ENCODE measurements at places on chromosomes 7 and 10. TPM values are rescaled to one million over a fixed set of nuclear protein-coding genes. Genes with fewer than 3 reads are reported as not detected.
A peak's percentile ranks its signal among the peaks of the same experiment; 100 is the strongest.

VIPR2 gene
- total RNA-seq, result not detected

ZNF804B gene
- total RNA-seq, result not detected

POM121L12 gene
- total RNA-seq, result not detected

BTBD16 gene
- 0.29 TPM for total RNA-seq

CNTNAP2 gene
- total RNA-seq, result 1.2 TPM

CPA2 gene
- total RNA-seq, result not detected

POLR2J2 gene
- 5.1 TPM for total RNA-seq

HACD1 gene
- 71.6 TPM for total RNA-seq

IFIT2 gene
- total RNA-seq, result 3.3 TPM

PNLIPRP3 gene
- not detected for total RNA-seq

SPDYE2B gene
- total RNA-seq, result not detected

TFEC gene
- total RNA-seq, result 0.17 TPM

CCL24 gene
- not detected for total RNA-seq

MYOZ1 gene
- 18.4 TPM for total RNA-seq

HKDC1 gene
- total RNA-seq, result 4.0 TPM

GRCh38 chr7:105352018-105352612 is 36.6 kb downstream of the SRPK2 start:
- no peaks in the 10 kb centered on the region for H3K27me3 ChIP-seq
- H3K4me3 ChIP-seq, result peak overlapping the region; percentile 65
- no peak for DNase-seq
- H3K4me1 ChIP-seq, result peaks cover 33% of the 10 kb centered on the region
- H3K27ac ChIP-seq, result peak overlapping the region; percentile 100

DNA sequence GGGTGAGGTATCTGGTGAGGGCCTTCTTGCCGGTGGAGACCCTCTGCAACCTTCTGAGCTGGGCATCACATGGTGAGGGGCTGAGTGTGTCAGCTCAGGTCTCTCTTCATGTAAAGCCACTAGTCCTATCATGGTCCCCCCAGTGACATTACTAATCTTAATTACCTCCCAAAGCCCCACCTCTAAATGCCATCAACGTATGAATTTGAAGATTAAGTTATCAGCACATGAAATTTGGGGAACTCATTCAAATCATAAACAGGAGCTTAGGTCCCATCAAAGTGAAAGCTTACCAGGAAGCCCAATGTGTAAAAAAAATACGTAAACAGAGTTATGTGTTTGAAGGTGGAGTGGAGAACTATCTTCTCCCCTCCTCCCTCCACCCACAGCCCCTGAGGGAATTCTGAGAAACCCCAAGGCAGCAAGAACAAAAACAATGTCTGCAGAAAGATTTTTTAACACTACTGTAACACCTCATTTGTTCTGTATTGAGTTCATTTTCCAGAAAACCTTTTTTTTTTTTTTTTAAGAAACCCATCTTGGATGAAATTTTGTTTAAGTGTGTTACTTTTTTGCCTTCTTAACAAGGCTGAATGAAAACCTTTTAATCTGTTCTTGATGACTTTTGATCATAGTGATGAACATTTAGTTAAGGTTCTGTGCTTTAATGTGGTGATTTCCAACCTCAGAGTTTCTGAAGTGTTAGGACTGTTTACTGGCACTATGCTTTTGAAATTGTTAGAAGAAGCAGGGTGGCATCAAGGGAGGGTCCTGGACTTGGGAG is 19.1 kb upstream of the PCGF5 start:
- H3K4me3 ChIP-seq, result no peak overlapping the region
- H3K27ac ChIP-seq, result no peak overlapping the region
- peaks cover 24% of the 10 kb centered on the region for H3K4me1 ChIP-seq
- DNase-seq, result no peak

- DNase-seq, result peak; percentile 71
- peaks cover 4% of the 10 kb centered on the region for H3K36me3 ChIP-seq
- H3K27me3 ChIP-seq, result no peaks in the 10 kb centered on the region
- H3K4me3 ChIP-seq, result peak within 1 kb of the TSS; percentile 61
- H3K4me1 ChIP-seq, result peaks cover 66% of the 10 kb centered on the region
Measured at GRCh38 chr7:832167-832967, at the start of gene SUN1. Gene SUN1, plus strand, starts transcription at chr7:832476. Its CDS starts 49 bp downstream, at chr7:832525.

DNA sequence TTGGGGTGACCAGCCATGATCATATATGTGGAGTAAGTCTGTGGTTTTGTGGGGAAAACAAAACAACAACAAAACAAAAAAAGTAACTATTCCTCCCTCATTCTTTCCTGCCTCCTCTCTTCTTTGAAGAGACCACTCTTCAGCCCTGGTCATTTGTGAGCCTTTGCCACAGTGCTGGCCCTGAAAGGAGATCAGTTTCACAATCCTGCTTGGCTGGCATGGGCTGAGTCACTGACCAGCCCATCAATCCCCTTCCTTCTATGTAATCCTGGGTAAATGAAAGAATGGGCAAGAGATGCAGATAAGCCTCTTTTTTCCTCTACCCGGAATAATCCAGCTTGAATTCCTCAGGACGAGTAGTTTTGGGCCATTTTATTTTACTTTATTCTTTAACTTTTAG is 13.6 kb downstream of the CSTF2T start:
- no peak for DNase-seq
- peaks cover 2% of the 10 kb centered on the region for H3K36me3 ChIP-seq
- no peak overlapping the region for H3K27ac ChIP-seq
- H3K4me1 ChIP-seq, result peaks cover 11% of the 10 kb centered on the region
- no peaks in the 10 kb centered on the region for H3K27me3 ChIP-seq

DNA sequence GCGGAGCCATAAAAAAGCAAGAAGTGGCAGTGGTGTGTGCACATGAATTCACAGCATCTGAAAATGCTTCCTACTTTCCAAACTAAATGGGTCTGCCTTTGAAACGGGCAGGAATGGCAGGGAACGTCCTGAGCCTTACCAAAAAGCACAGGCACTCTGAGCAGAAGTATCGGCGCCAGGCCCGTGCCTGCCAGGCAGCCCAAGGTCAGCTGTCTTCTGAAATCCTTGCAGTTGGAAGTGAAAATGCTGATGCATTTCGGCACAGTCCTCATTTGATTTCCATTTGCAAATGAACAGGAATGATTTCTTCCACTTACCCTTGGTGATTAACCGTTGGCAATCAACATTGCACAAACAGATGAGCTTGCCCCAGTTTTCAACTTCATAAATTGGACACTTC is 47.6 kb upstream of the MNX1 start:
- no peaks in the 10 kb centered on the region for H3K36me3 ChIP-seq
- H3K4me1 ChIP-seq, result no peaks in the 10 kb centered on the region
- DNase-seq, result no peak
- H3K4me3 ChIP-seq, result no peak overlapping the region
- H3K27ac ChIP-seq, result no peak overlapping the region
- peaks cover 15% of the 10 kb centered on the region for H3K27me3 ChIP-seq

- H3K27ac ChIP-seq, result no peak overlapping the region
- no peak for DNase-seq
- H3K27me3 ChIP-seq, result peaks cover 7% of the 10 kb centered on the region
Measured at GRCh38 chr10:8508882-8509281, 454.4 kb downstream of the GATA3 start.

DNA sequence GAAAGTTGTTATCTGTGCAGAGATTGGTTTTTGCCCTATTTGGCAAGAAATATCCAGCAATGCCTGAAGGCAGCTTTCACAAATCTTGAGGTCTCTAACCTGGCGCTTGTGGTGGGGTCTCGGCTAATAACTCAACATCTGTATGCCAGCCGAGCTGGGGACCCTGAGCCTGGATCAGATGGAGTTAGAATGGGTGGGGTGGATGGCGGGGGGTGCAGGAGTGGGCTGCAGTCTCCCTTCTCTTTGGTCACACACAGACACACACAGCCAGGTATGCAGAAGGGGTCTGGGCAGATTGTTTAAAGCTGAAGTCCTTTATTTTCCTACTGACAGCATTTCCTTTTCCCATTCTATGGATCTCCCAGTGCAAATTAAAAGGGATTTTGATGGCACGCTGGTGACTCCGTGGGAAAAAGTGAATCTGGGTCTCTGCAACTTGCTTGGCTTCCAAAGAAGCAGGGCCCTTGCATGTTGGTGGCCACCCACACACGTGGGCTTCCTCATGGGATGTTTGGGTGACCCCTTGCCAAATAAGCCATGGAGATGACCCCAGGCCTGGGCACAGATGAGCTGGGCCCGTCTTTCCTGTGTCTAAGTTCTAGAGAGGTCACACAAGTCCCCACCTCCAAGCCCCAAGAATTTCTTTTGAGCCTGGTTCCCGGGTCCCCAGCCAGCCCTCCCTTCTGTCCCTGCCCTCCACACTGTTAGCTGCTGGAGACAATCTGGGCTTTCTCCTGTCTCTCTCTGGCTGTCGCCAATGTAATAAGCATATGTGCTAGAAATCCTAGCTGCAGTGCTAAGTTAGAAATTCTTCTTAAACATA is 39.9 kb upstream of the EMX2 start:
- H3K4me1 ChIP-seq, result peaks cover 14% of the 10 kb centered on the region
- H3K36me3 ChIP-seq, result no peaks in the 10 kb centered on the region
- DNase-seq, result no peak

DNA sequence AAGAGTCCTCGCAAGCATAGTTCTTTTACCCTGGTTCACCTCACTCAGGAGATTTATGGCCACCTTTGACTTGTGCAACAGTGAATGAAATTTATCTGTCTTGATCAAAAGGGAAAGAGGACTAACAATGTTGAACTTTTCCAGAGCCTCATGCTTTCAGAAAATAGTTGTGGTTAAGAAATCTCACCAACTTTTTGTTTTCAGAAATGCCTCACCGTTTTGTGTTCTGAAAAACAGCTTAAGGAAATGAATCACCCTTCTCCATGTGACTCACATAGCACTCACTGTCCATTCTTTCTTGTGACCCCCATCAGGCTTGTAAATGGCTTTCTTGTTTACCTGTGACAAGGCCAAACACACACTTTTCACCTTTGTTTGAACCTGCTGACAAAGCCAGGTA is 148.6 kb upstream of the FAM3C start:
- no peak for DNase-seq
- H3K4me3 ChIP-seq, result no peak overlapping the region
- H3K27me3 ChIP-seq, result no peaks in the 10 kb centered on the region
- peak overlapping the region; percentile 79 for H3K27ac ChIP-seq
- peaks cover 12% of the 10 kb centered on the region for H3K4me1 ChIP-seq

- H3K4me1 ChIP-seq, result no peaks in the 10 kb centered on the region
- H3K4me3 ChIP-seq, result no peak overlapping the region
- no peak for DNase-seq
- no peak overlapping the region for H3K27ac ChIP-seq
Measured at GRCh38 chr10:54903745-54904144, 102.7 kb upstream of the PCDH15 start.

DNA sequence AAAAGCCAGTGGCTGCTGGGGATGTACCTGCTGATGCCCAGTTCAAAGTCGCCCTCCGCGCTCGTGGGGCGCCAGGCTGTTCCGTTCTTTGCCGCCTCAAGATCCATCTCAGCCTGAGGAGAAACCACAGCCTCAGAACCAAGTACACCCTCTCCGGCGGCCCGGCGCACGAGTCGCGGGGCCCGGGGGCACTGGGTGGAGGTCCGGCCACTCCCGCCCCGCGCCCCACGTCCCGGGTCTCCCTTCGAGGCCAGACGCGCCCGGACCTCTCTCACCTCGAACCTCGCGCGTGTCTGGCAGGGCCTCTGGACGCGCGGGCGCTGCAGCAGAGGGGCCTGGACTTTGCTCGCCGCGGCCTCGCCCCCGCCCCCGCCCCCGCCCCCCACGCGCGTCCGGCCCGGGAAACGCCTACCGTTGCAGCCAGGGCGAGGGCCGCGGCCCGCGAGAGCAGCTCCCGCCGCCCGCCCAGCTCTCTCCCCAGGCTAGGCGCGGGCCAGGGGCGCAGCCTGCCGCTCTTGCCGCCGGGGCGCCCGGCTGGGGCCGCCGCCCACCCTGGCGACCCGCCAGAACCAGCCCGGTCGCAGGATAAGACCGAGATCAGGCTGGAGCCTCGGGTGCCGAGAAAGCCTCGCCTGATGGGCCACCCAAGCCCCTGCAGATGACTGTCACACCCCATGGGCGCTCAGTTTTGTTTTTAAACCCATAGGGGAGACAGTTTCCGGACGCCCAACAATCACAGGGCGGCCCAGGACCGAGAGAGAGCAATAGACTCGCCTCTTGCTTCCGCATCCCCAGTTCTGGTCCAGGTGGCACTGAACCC is at the start of gene ABCB4:
Gene ABCB4 (minus strand): TSS at position 322 of the 820 bp plus-strand sequence. CDS start 215 bp downstream, at position 107.
- peak; percentile 89 for DNase-seq
- H3K4me1 ChIP-seq, result peaks cover 19% of the 10 kb centered on the region
- H3K27me3 ChIP-seq, result peaks cover 36% of the 10 kb centered on the region
- H3K4me3 ChIP-seq, result peak within 1 kb of the TSS; percentile 48

GRCh38 chr7:69968969-69969556 is 370.8 kb downstream of the AUTS2 start:
- H3K4me1 ChIP-seq, result peaks cover 25% of the 10 kb centered on the region
- no peaks in the 10 kb centered on the region for H3K36me3 ChIP-seq
- no peak overlapping the region for H3K27ac ChIP-seq

DNA sequence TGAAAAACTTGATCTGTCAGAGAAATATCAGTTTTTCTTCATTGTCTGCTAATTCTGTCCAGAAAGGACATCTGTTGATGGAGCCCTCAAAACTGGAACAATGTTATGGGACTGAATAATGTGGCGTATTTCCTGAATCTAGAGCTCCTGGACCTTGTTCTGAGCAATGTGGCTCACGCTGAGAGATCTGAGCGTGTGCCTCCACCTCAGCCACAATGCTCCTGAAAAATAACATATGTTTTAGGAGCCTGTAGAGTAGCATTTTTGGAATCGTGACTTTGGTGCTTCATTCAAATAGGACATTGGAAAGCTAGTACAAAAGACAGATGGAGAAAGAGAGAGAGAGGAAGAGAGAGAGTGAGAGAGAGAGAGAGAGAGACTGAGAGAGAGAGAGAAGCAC is 110.3 kb downstream of the BMPER start:
- peaks cover 14% of the 10 kb centered on the region for H3K4me1 ChIP-seq
- no peaks in the 10 kb centered on the region for H3K27me3 ChIP-seq
- no peak overlapping the region for H3K4me3 ChIP-seq
- H3K27ac ChIP-seq, result no peak overlapping the region

- no peaks in the 10 kb centered on the region for H3K27me3 ChIP-seq
- peaks cover 13% of the 10 kb centered on the region for H3K4me1 ChIP-seq
- no peak overlapping the region for H3K4me3 ChIP-seq
- no peak overlapping the region for H3K27ac ChIP-seq
- peaks cover 6% of the 10 kb centered on the region for H3K36me3 ChIP-seq
Measured at GRCh38 chr10:132745971-132746370, 40.0 kb downstream of the NKX6-2 start.

DNA sequence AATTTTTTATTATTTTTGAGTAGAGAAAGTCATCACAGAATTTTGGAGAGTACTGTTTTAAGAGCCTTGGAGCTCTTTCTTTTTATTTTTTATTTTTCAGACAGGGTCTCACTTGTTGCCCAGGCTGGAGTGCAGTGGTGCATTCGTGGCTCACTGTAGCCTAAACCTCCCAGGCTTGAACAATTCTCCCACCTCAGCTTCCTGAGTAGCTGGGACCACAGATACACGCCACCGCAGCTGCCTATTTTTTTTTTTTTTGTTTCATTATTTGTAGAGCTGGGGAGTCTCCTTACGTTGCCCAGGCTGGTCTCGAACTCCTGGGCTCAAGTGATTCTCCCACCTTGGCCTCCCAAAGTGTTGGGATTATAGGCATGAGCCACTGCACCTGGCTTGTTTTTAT is 10.6 kb downstream of the CPA4 start:
- H3K27ac ChIP-seq, result no peak overlapping the region
- peaks cover 1% of the 10 kb centered on the region for H3K4me1 ChIP-seq
- H3K4me3 ChIP-seq, result no peak overlapping the region
- no peaks in the 10 kb centered on the region for H3K27me3 ChIP-seq

- H3K27ac ChIP-seq, result no peak overlapping the region
- no peaks in the 10 kb centered on the region for H3K27me3 ChIP-seq
- no peak overlapping the region for H3K4me3 ChIP-seq
- no peak for DNase-seq
- no peaks in the 10 kb centered on the region for H3K36me3 ChIP-seq
Measured at GRCh38 chr10:88194041-88194887, 330.8 kb downstream of the PTEN start.

GRCh38 chr7:149610441-149611011 is 112.9 kb upstream of the ZNF746 start:
- H3K4me1 ChIP-seq, result no peaks in the 10 kb centered on the region
- H3K4me3 ChIP-seq, result no peak overlapping the region
- H3K27me3 ChIP-seq, result no peaks in the 10 kb centered on the region
- peaks cover 61% of the 10 kb centered on the region for H3K36me3 ChIP-seq

Data from chondrocyte (in vitro differentiated cells).